ENCODE measurements at places on chromosomes 2 and 18.

DNA sequence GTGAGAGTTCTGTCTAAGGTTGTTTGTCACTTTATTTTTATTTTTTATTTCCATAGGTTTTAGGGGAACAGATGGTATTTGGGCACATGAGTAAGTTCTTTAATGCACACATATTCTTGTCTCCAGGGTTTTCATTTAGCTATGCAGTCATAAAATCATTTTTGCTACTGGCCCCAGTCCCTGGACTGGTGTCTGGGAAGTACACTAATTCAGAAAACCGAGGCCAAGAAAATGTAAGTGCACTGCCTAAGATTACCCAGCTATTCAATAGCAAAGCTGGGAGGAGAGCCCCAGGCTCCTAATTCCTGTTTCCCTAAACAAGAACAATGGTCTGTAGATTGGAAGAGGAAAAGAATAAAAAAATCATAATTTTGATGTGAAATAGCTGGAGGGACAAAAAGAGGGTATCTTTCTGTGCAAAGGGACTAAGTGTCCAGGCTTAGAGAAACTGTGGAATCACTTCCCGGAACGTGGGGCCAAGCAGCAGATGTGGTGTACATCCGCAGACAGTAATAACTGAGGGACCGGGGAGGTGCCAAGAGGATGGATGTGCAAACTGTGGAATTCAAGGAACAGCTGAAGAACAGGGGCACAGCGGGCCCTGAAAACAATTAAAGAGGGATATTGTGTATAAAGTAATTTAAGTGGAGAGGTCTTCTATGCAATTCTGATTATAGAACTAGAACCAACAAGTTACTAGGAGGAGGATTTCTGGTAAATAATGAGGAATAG, 236.3 kb downstream of the ACKR3 start:
- DNase-seq, result no peak

DNA sequence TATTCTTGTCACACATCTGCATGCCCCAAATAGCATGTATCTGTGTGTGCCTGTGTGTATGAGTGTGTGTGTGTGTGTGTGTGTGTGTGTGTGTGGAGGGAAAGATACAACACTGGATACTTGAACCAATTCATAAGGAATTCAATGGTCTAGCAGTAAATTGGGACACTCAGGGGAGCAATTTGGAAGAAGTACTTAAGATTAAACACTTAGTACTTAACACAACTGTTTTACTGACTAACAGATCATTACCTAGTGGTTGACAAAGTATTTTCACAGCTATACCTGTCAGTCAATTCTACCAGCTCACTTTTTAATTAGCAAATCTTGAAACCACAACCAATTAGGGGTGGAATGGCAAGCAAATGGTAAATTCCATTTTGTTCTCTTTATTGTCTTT, 1024.1 kb downstream of the TMEM182 start:
- DNase-seq, result no peak

GRCh38 chr2:17309181-17309580, 209.1 kb downstream of the RAD51AP2 start:
- no peak for DNase-seq

DNA sequence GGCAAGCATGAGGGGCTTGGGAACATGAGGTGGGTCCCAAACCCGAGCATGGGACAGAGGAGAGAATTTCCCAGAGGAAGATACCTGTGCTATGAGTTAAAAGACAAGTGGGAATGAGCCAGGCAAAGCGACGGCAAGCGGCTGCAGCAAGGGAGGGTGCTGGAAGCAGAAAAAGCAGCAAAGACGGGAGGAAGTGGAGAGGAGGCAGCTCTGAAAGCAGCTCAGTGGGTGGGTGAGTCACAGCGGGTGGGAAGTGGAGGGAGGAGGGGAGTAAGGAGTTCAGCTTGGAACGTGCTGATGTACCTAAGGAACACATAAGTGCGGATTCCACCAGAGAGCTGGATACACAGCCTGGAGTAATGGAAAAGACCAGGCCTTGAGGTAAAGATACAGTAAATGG, 41.4 kb downstream of the THUMPD2 start:
- no peak for DNase-seq

GRCh38 chr2:179850188-179850587, 11.2 kb downstream of the ZNF385B start:
- DNase-seq, result no peak

All from CD4-positive, alpha-beta T cell (primary cell).